Fibroblast of skin of left biceps (primary cell): ENCODE measurements at places on chromosomes 2 and 18.

- no peak for DNase-seq
Observed at GRCh38 chr2:238139196-238140039, 950 bp downstream of the KLHL30 start.

- no peak for DNase-seq
Observed at GRCh38 chr2:226652983-226653765, 146.4 kb downstream of the IRS1 start.

DNA sequence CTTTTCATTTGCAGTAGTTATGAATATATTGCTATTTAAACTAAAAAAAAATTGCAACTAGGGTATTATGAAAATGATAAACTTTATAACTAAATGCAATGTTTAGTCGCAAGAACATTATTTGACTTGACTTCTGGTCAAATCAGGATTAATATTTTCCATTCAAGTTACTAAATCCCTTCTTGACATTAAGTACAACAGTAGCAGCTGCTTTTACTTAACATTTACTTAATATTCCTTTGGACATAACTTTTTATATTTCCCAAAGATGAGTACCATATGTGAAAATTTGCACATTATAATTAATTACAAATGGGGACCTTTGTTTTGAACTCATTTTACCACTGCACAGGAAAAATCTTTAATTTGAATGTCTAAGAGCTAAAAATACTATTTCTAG, 74.0 kb downstream of the PMS1 start:
- DNase-seq = peak; percentile 34

GRCh38 chr2:97858442-97858841, 137.3 kb downstream of the TMEM131 start:
- no peak for DNase-seq

DNA sequence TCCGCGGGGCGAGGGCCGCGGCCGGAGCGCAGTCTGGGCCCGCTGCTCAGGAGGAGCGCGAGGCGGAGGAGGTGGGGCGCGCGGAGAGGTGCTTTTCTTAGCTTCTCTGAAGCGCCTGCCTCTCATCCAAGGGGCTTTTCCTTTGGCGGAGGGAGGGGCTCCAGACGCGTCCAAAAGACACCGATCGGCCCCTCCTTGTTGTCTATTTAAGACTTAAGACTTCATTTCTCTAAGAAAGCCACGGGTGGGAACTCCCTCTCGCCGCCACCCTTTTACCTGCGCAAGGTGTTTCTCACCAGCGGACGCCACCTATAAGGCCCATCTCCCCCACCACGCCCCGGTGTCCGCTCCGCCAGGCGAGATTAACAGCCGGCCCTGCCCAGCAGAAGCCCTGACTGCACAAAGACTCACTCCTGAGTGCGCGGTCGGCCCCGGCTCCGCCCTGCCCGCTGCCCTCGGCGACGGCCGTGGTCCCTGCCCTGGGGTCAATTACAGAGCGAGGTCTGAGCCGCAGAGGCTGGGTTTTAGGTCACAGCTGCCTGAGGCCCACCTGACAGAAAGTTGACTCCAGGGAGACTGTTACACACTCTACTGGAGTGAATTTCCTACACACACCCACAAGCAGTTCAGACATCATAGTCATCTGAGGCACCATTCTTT, at the start of gene DSC2:
DSC2 (minus strand) TSS at position 397 of the 660 bp plus-strand sequence. CDS start 450 bp downstream, outside the sequence.
- no peak for DNase-seq

DNA sequence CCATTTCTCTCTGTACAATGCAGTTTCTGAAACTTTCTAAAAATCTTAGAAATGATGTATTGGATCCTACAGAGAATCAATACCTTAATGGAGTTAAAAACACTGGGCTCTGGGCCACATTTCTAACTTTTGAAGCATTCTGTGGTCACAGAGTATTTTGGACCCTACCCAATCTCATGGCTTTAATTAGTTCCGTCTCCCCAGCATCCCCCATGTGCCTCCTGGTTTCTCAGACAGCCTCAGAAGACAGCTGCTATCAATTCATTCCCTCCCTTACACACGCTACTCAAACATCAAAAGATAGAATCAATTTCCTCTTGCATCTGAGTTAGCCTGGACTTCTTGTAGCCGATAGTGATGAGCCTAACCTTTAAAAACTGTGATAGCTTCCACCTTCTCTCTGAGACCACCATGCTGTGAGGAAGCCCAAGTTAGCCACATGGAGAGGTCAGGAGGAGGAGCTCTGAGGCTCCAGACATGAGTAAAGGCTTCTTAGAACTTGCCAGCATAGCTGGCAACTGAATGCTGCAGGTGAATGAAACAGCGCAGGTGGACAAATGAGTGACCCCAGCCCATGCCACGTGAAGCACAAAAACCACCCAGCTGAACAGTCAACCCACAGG, 10.4 kb downstream of the ADCY3 start:
- peak; percentile 97 for DNase-seq

DNA sequence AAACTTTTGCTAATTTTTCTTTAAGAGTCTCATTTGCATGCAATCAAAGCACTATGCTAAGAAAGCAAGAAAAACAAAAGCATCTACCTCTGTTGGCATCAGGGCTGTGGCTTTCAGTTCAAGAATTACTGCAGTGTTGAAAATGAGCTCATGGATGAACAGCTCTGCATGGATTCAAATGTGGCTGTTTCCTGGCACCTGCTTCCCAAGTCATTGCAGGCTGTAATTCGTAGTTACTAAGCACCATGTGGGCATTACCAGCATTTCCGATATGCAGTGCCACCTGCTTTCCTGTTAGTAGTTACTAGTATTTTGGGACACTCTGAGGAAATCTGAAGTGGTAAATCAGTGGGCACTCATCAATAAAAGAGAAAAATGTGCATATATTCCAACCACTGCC, 37.8 kb upstream of the FAM110C start:
- no peak for DNase-seq

DNA sequence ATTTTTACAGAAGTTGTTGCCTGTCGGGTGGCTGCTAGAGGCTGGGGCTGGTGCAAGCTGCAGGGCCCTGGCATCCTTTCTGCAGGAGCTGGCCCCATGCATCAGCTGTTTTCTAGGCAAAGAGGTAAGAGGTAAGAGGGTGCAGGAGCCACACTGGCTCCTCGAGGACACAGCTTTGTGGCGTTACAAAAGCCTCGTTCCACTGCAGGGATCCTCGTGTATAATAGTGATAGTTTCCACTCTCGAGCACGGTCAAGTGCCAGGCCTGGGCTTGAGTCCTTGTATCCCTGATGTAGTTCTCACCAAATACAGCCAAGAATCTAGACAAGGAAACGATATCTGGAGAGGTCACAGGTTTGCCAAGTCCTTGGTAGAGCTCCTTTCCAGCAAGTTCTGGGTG, 33.2 kb upstream of the FHOD3 start:
- no peak for DNase-seq

- DNase-seq = peak; percentile 7
Observed at GRCh38 chr2:32553829-32554432, 73.9 kb upstream of the TTC27 start.

GRCh38 chr18:27869735-27870134, 307.2 kb downstream of the CDH2 start:
- no peak for DNase-seq

DNA sequence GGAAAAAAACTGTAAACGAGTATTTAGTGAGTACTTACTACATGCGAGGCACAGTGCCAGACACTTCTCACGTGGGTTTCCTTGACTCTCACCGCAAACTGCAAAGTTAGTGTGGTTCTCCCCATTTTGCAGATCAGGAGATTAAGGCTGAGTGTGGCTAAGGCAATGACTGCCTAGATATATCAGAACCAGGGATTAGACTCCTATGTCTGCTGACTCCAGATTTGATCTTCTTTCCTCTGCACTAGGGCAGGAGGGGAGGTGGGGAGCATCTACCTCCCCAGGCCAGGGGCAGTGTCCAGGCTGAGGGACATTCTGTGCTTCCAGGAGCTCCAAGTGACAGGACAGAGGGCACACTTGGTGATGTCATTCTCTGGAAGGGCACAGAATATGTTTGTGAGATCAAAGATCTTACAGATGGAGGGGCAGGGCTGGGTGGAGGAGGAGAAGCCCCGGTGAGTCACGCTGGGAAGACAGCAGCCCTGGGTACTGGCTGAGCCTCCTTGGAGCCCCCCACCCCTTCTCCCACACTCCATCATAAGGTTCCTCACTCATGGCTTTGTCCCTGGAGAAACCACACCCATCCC, 92.4 kb downstream of the RHOB start:
- DNase-seq = no peak

DNA sequence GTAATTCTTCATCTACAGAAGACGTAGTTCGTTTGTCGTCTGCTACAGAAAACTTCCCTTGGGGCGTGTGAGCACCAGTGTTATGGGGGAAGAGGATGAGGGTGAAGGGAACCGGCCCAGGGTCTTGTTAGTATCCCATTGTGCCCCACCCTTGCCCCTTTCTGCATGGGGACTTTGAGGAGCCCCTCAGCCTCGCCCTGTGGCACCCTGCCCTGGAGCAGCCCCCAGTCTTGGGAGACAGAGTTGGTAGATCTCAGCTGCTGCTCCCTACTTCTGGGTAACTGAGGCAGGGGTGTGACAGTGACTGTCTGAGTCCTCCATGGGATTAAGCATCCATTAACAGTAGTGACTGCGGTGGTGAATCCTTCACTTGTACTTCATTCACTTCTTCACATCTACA, 50.1 kb downstream of the RNF144A start:
- DNase-seq = no peak

DNA sequence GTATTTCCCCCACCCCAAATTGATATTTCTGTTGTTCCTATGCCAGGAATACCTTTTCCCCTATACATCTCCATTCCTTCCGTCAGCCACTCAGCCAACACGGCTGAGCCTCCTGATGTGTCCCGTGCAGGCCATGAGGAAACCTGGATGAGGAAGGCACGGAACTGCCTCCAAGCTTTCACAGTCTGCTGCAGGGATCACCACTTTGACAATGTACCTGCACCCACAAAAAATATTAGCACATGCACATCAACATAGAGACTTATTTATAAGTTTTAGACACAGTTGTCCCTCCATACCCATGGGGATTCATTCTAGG, 101.4 kb upstream of the PPP1CB start:
- no peak for DNase-seq

DNA sequence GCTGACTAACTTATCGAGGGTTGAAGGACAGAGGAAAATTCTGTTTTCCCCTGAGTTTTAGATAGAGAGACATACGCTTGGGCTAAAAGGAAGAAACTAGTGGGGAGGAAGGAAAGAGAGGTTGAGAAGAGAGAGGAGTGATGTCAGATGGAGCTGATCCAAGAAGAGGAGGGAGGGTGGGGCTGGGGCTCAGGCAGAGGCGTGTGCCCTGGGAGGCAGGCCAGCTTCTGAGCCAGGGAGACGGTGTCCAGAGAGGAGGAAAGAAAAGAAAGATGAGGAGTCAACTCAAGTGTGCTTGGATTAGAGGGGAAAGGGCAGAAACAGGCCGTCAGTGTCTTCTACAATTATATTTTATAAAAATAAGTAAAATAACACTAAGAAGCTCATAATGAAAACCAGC, 56.2 kb downstream of the EMILIN2 start:
- peak; percentile 53 for DNase-seq

DNA sequence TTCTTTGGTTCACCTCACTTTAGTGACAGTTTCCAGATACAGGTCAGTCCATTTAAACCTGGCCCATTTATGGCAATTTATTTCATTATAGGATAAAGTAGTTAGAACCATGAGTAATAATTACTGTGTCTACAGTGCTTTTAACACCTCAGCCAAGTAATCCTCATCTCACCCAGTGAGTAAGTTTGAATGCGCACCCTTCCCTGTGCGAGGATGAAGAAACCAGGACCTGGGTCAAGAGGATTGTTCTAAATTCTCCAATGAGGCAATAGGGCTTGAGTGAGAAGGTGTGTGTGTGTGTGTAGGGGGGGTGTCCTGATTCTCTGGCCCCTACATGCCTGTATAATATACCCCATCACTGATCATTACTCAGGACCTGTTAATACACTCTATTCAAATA, 854 bp upstream of the MYO1B start:
- no peak for DNase-seq

DNA sequence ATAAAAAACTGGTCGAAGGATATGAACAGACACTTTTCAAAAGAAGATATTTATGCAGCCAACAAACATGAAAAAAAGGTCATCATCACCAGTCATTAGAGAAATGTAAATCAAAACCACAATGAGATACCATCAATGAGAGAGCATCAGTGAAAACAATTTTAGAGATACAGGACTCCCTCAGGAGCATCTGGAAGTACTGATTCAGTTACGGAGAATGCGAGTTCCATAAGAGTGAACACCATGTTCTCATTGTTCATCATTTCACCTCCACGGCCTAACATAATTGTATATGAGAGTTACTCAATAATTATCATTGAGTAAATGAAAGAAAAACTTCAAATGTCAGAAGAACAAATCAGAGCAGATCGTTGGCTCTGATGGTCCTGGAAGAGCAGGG, 140.9 kb upstream of the TANK start:
- peak; percentile 18 for DNase-seq

DNA sequence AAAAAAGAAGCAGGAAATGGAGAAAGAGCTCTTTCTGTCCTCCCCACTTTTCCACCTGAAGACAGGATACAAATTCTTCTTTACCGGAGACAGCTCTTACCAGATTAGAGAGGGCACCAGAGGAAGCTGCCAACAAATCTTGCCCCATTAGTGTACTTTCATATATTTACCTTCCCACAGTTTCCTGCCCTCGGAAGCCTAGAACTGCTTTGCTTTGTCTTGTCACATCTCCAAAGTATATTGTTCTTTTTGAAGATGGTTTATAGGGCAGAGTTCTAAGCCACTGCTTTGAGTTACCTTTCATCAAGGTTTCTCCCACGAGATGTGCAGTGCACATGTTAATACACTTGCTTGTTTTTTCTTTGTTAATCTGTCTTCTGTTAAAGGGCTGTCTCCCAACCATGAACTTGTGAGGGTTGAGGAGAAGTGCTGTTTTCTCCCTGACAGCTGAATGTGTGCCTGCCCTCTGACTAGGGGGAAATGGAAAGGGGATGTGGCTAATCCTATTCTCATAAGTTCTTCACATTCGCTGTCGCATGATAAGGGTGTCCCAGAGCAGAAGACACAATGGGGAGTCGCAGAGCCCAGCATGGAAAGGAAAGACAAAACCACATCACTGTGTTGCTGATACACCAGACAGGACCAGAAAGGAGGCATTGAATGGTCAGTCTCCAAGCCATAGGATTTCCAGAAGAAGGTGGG, 24.2 kb downstream of the CENPA start:
- DNase-seq = no peak

GRCh38 chr2:124437811-124438210, 412.7 kb downstream of the CNTNAP5 start:
- DNase-seq = no peak

- no peak for DNase-seq
Observed at GRCh38 chr2:180101846-180102245, 94.7 kb upstream of the CWC22 start.

DNA sequence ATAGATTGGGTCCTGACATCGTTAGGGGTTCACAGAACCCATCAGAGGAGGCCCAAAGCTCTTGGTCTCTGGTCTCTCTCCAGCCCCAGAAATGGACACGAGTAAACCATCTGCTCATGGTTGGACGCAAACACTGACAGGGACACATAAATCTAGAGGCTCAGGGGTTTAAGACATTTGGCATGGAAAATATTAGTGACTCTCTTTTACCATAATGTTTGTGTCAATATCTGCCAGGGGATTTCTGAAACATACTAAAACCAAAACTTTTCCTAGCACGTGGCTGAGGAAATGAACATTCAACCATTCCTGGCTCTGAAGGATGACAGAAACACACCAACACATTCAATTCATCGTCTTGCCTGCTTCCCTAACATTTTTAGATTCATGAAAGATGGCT, 226.2 kb downstream of the SP3 start:
- no peak for DNase-seq

GRCh38 chr2:100577777-100578176, 15.0 kb downstream of the PDCL3 start:
- DNase-seq = no peak
